ENCODE measurements at places on chromosomes 4 and X.

DNA sequence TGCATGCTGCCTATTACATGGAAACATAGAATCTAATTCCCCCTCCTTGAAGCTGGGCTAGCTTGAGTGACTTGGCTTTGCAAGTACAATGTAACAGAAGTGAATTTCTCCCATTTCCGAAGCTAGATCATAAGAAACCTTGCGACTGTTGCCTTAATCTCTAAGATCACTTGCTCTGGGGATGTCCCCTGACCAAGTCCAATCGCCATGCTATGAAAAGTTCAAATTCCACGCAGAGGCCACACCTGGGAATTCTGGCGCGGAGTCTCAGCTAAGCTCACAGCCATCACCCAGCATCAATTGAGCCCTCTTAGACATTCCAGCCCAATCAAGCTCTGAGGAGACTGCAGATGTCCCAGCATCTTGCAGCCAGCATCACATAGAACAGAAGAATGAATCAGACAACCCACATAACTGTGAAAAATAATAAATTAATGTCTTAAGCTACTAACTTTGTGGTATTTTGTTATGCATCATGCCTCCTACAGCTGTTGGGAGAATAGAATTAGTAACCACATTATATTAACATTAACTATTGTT, 27.0 kb downstream of the GPM6A start:
- peak; percentile 62 for DNase-seq

- DNase-seq, result no peak
Measured at GRCh38 chrX:15606136-15606535, 5.4 kb upstream of the ACE2 start.

DNA sequence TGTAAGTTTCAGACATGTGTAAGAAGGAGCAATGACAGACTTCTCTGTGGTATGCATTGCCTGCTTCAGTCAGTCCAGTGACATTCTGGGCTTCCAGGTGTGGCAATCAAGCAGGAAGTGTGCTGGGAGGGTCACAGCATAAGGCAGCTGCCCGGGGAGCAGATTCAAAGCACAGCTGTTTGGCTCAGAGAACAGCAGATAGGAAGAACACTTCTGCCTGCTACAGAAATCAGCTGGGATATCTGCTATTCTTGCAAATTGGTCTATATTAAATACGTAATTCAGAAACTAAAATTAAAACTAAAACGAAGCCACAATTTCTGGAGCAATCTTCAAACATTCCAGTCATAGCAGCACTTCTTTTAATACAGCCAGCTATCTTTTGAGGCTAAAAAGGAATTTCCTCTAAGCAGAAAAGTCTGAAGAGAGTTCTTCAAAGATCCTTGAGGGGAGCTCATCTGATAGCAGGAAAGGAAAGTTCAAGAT, 47.5 kb upstream of the GALNT7 start:
- no peak for DNase-seq

- peak; percentile 86 for DNase-seq
Measured at GRCh38 chr4:89245459-89245858, 62.1 kb downstream of the GPRIN3 start.

DNA sequence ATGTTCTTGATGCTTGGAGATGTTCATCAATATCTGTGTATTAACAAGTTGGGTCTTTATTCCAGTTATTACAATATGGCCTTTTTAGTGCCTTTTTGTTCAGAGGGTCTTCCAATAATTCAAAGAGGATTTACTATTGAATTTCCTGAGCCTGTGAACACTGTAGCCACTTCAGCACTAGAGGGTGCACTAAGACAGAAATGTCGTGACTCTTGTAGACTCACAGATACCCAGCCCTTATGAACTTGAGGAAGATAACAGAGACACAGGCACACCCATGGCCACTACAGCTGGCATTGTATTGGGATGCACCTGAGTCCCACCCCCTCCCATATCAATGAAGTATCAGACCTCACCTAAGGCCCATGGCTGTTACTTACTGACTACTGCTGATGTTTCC, 54.4 kb upstream of the ACTRT1 start:
- DNase-seq, result peak; percentile 0

GRCh38 chr4:63578383-63578782, 830.9 kb downstream of the TECRL start:
- no peak for DNase-seq

DNA sequence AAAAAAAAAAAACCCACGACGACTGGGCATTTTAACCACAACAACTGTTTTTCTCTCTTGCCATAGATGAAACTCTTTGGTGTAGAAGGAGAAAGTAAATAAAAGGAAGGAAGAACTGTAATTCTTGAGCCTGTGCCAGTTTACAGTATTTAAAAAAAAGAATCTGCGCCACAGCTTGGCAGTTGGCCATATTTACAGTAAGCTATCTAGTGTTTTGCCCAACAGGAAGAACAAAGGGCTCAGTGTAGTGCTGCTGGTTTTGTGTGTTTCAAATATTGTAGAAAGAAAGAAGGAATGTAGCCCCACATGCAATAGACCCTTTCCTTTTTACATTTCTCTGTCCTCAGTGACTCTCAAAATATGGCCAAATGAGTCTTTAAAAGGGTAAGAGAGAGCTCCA, 66.1 kb downstream of the NR3C2 start:
- peak; percentile 17 for DNase-seq

GRCh38 chr4:78650106-78651024, 98.8 kb downstream of the ANXA3 start:
- no peak for DNase-seq

GRCh38 chr4:91198951-91199350, 1071.8 kb downstream of the CCSER1 start:
- DNase-seq, result no peak

DNA sequence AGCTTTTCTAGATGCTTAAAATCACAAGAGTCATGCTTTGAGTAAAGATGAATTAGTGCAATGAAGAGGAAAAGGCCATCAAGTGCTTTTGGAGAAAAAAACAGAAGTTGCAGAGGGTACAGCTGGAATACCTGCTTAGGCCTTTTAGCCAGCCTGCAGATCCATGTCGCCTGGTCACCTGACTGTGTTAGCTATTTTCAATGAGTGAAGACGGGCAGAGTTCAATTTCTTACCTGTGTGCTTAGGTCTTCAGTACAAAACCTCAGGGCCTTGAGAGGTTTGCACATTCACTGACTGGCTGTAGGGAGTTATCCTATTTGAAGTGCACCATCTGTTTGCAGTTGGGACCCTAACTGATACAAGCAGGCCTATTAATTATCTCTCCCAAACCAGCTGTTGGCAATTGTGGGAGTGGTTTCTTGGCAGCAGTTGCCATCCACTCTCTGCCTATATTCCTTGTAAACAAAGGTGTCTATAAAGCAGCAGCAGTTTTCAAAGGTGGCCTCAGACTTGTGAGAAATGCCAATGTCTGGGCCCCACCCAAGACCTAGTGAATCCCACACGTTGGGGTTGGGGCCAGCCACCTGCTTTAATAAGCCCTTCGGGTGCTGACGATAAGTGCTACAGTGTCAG, 16.3 kb upstream of the FAT1 start:
- no peak for DNase-seq

DNA sequence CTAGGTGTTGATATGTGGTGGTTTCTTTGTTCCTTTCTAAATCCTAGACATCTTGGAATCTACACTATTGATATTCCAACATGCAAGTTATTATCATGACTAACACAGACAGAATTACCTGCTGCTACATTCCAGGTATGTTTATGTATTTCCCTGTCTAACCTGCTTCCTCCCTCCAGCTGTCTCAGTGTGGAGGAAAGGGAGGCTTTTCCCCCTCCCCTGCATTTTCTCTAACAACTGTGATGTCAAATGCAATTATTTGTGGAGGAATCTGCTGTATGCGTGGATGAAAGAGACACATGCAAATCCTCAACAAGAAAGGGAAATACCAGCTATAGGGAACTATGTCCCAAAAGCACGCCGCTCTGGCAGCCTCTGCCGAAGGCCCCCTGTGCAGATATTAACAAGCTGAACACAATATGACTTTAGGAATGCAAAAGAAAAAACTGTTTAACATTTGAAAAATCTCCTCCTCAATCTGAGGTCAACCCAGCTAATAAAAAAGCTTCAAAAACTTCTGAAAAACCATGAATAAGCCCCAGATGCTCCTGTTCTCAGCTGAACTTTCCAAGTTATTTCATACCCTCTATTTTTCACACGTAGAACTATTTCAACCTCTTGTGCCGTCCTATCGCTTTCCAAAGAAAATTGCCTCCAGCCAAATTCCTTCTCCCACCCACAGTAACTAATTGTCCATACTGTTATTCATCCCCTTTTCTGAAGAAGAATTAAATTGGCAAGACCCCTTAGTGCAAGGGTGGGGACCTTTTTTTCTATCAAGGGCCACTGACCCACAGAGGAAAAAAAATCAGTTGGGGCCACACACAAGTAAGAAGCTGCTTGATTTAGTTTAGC, 225.1 kb upstream of the GPC4 start:
- no peak for DNase-seq

- DNase-seq, result no peak
Measured at GRCh38 chr4:80694171-80694570, 336.3 kb upstream of the BMP3 start.

DNA sequence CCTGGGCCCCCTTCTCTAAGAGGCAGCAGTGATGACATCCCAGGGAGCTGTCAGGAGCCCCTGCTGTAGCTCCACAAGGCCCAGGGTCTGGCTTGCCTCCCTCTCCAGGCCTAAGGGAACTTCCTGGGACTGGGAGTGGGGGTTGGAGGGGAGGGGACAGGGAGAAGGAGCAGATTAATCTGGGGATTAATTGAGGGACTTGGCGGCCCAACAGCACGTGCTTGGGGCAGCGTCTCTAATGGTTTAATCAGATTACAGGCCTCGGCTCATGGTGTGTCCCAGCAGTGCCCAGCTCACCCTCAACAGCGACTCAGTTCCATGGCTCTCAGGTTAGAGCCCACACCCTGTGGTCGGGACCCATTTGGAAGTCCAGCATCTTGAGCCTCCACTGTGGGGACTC, 47.9 kb downstream of the EFNB1 start:
- no peak for DNase-seq

DNA sequence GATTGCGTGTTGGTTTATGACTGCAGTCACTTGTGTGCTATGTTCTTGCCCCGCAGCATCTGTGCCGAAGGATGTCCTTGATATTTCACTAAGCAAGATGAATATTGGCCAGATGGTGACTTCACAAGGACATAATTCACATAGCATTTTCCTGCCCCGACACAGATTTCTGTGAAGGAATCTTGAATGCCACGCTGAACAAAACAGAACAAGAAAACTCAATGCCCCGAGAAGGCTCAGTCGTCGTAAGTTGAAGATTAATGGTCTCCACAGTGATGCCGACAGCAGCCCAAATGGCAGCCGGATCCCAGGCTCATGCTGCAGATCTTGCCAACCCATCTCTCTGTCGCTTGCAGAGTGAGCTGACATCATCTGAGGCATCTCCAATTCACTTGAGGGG, 145.9 kb downstream of the CPEB2 start:
- DNase-seq, result peak; percentile 63

DNA sequence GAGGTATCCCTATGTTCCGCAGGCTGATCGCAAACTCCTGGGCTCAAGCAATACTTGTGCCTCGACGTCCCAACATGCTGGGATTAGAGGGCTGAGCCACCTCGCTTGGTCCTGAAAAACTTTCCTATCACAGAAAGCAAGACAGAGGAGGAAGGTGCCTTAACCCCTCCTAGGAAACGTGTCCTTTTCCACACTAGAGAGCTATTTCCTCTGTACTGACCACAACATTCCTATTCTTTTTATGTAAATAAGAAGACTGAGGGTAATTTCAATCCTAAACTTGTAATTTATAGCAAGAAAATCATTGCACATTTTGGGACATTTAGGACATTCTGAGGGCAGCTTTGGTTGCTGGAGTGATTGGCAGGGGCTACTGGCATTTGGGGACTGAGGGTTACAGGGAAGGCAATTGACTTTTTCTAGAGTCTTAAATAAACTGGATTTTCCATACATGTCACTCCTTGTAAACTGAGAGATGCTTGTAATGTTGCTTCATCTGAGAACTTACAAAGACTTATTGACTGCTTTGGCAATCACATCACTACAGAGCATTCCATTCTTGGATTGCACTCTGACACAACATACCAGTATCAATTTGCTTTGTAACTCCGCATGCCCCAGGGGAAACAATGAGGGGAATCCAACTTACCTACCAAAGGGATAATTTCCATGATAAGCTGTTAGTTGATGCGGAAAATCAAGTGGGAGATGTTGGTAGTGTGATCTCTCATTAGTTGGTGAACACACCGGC, 15.6 kb downstream of the XAGE3 start:
- no peak for DNase-seq

DNA sequence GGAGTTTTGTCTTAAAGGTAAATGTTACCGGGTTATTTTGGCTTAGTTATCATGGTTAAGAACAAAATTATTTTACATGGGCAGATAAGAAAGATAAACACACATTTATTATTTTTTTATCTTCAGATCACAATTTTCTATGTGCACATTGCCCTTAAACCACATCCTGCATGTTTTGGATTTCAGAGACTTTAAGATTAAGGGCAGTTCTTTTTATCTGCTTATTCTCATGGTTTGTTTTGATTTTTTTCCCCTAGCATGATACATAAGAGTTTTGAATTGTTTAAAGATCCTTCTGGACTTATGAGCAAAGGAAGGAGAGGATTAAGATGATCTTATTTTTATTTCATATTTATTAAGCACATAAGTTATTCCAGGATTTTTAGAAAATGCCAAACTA, 190.1 kb upstream of the BMP3 start:
- no peak for DNase-seq

DNA sequence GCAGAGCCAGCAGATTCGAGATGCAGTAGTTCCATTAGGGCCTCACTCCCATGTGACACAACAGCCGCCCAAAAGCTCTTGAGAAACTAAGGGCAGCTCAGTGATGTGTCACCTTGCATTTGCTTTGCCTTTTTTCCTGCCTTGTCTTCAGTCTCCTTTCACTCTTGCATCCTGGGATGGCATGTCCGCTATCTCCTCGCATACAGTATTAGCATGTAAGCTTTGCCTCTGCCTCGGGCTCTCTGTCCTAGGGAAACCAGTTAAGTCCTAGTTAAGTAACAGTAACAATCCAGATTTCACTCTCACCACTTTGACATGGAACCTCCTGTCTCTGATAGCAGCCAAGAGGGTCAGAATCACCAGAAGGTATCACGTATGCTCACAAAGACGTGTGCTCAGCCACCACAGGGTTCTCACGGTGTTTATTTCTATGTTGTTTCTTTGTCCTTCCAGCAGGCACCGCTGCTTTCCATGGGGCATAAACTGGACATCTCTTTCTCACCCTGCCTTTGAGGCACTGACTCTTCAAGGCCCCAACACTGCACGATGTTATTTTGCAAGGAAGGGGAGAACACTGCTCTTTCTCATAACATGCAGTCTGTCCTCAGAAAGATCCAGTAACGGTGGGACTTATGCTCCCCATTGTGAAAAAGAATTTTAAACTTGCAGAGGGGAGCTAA, 26.7 kb upstream of the SORBS2 start:
- no peak for DNase-seq

DNA sequence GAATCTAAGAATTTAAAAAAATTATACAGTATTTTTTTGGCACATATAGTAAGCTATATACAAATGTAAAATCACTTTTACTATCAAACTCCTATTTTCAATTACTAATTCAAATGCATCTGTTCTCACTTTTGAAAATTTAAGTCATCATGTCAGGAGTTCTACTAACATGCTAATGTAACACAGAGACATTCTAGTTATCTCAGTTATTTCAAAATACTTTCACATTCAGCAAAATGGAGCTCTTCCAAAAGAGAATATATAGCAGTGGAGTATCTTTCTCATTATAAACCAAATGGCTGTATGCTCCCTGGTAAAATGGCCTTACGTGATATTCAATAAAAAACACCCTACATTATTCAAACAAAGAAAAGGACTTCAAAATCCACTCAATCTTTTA, 42.3 kb downstream of the RFC1 start:
- DNase-seq, result no peak

GRCh38 chr4:13527981-13528820, 16.1 kb downstream of the NKX3-2 start:
- no peak for DNase-seq

All from cerebellar cortex (tissue), 1 donor.